Activated T-helper 17 cell treated with anti-CD3 and anti-CD28 coated beads, Interleukin-2, amount 50 U/mL, for 72 hours (primary cell): ENCODE measurements at places on chromosomes 6 and 20.
A peak's percentile ranks its signal among the peaks of the same experiment; 100 is the strongest.

GRCh38 chr6:37160922-37161778 is 8.8 kb upstream of the PIM1 start:
- ATAC-seq = no peak

DNA sequence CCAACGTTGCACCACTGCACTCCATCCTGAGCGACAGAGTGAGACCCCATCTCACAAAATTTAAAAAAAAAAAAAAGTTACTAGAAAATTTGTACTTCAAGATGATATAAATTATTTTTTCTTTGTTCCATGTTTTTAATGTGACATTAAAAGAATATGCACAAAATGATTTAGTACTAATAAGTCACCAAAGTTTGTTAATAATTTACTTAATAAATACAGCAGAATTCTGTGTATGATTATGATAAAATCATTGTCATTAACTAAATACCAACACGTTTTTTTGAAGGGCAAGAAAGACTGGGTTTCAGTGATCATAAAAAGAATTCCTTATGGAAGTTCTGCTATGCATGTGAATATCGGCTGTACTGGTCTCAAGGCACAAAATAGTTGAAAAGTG is 28.1 kb downstream of the GOPC start:
- no peak for ATAC-seq

- peak; percentile 59 for ATAC-seq
Measured at GRCh38 chr20:63639093-63639975, 12.4 kb upstream of the GMEB2 start.

- no peak for ATAC-seq
Measured at GRCh38 chr6:23510778-23511510, 615.1 kb upstream of the NRSN1 start.

GRCh38 chr6:124517339-124517738 is 444.9 kb upstream of the RNF217 start:
- no peak for ATAC-seq

GRCh38 chr20:48745330-48745729 is 82.5 kb downstream of the PREX1 start:
- no peak for ATAC-seq

- no peak for ATAC-seq
Measured at GRCh38 chr6:154848580-154848979, 115.4 kb downstream of the SCAF8 start.

DNA sequence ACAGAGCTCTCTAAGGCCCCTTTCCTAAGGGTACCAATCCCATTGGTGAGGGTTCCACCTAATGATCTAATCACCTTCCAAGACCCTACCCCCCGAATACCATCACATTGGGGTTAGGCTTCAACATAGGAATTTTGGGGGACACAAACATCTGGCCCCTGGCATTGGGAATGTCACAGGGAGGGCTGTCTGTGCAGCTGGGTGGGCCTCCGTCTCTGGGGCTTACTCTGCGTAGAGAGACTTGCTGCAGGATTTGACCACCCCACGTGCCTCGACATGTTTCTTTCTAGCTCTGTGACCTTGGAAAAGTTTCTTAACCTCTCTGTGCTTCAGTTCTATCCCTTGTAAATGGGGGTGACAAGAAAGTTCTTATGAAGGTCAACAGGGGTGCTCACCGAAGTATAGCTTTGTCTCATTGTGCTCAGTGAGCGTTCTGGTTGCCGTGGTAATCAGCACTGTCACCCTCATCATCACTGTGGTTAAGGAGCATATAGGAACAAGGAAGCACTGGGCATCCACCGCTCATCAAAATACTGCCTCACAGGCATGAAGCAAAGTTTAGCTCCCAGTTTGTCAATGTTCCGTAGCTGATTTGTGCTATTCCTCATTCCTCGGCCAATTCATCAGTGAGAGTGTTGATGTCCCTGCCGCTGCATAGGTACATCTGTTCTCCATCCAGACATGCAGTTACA is 152.8 kb downstream of the SYCP2 start:
- ATAC-seq = no peak

GRCh38 chr6:20919677-20920385 is 385.6 kb downstream of the CDKAL1 start:
- ATAC-seq = peak; percentile 94

DNA sequence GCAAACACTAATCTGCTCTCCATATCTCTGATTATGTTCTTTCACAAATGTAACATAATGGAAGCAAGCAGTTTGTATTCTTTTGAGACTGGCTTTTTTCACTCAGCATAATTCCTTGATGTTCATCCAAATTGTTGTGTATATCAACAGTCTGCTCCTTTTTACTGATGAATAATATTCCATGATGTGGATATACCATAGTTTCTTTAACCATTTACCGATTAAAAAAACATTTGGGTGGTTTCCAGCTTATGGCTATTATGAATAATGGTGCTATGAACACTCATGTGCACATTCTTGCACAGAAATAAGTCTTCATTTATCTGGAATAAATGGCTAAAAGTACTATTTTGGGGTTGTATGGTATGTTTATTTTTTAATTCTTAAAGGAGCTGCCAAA is 708.9 kb downstream of the RFPL4B start:
- no peak for ATAC-seq

DNA sequence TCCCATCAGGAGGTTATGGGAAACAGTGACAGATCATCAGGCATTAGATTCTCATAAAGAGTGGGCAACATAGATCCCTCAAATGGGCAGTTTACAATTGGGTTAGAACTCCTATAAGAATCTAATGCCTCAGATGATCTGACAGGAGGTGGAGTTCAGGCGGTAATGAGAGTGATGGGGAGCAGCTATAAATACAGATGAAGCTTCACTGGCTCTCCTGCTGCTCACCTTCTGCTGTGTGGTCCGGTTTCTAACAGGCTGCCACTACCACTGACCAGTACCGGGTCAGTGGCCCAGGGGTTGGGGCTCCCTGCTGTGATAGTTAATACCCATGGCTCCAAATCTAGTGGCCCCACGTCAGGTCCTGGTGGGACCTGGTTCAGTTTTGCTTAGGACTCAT is 135.7 kb downstream of the OR2B2 start:
- no peak for ATAC-seq

DNA sequence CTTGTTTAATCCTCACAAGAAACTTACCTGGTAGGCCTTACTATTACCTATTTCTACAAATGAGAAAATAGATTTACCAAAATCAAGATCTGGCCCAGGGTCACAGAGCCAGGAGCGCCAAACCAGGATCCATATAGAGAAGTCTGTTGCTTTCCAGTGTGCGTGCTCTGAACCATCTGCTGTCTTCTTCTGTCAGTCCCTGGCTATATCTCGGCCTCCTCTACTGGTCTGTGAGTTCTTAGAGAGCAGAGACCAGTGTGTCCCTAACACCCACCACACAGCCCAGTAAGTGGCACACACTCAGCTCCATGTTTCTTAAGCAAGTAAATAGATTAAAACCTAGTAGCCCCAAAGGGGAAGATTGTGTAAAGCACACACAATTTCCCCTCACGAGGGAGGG is 18.9 kb upstream of the ENPP5 start:
- no peak for ATAC-seq

DNA sequence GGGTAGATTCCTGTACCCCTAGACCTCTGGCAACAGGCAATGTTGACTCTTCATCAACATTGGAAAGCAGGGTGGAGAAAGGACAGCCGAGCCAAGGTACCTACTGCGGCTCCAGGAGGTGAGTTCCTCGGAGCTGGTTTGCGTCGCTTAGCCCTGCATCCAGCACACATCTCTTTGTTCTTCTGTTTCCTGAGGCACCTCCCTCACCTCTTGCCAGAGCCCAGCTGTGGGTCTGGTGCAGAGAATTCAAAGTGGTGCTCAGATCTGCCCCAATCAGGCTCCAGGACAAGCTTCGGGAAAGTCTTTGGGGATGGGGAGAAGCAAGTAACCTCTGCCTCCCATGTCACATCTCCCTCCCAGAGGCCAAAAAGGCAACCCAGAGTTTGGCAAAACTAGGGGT is 2.2 kb downstream of the KCNG1 start:
- no peak for ATAC-seq

- no peak for ATAC-seq
Measured at GRCh38 chr6:111884068-111884467, 10.8 kb upstream of the FYN start.

- no peak for ATAC-seq
Measured at GRCh38 chr6:156807028-156807427, 29.9 kb downstream of the ARID1B start.

GRCh38 chr6:138847884-138848283 is 52.0 kb downstream of the ECT2L start:
- no peak for ATAC-seq

- peak; percentile 94 for ATAC-seq
Measured at GRCh38 chr20:21548390-21549035, 34.6 kb upstream of the NKX2-2 start.

DNA sequence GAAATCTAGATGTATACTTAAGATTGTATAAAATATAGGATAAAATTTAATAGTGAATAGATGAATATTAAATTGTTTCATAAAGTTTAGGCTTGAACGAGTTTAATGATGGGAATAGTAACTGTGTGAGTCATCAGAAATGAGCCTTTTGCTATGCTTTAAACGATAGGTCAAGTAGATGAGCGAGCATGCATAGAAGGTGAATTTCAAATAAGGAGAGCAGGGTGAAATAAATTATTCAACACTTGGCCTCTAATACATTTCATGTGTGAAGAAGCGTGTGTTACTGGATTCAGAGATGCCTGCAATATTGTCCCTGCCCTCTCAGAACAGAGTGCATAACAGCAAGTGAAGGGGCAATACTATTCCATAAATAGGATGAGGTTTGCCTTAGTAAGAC is 74.4 kb upstream of the EYA4 start:
- ATAC-seq = no peak

- ATAC-seq = no peak
Measured at GRCh38 chr20:40744072-40744817, 55.2 kb upstream of the MAFB start.

GRCh38 chr6:150004101-150004782 is 21.1 kb downstream of the RAET1L start:
- ATAC-seq = no peak

DNA sequence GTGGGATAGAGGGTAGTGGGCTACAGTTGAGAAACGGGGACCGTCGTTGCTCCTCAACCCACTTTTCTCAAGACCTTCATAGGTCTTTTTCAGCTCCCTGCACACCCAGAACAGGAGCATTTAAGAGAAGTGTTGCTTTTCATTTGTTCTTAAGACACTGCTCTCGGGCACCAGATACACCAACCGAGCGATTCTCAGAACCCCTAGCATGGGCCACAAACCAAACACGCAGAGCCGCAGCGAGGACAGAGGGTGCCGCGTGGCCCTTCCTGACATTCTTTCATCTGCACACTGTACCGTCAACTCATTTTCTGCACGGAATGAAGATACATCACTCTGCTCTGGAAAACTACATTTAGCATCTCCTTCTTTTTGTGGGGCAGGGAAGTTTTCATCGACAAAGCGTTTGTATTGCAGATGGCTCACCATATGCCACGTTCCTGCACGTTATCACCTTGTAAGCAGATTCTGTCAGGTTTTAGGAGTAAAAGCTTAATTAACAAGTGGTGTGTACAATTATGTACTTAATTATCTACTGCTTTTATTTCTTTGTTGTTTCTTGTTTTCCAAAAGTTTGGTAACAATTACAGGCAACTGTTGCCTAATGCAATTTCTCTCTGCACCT is 70.4 kb upstream of the MLN start:
- ATAC-seq = no peak

GRCh38 chr20:10427060-10427692 is 6.8 kb downstream of the MKKS start:
- ATAC-seq = no peak

GRCh38 chr20:54843431-54843830 is 368.0 kb downstream of the DOK5 start:
- ATAC-seq = no peak

GRCh38 chr6:139529420-139529819 is 155.0 kb upstream of the CITED2 start:
- ATAC-seq = no peak

DNA sequence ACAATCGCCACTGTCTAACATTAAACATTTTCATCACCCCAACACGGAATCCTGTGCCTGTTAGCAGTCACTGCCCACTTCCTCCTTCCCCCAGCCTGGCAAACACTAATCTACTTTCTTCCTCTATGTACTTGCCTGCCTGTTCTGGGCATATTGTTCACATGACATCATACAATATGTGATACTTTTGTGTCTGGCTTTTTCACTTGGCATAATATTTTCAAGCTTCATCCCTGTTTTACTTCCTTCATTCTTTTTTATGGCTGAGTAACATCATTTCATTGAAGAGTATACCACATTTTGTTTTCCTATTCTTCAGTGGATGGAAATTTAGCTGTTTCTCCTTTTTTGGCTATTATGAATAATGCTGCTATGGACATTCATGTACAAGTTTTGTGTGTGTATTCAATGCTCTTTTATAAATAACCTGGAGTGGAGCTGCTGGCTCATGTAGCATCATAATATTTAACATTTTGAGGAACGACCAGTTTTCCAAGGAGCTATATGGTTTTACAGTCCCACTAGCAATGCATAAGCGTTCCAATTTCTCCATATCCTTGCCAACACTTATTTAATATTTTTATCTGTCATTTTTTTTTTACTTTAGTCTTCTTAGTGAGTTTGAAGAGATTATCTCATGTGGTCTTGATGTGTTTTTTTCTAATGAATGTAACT is 360.1 kb downstream of the HDGFL1 start:
- no peak for ATAC-seq

DNA sequence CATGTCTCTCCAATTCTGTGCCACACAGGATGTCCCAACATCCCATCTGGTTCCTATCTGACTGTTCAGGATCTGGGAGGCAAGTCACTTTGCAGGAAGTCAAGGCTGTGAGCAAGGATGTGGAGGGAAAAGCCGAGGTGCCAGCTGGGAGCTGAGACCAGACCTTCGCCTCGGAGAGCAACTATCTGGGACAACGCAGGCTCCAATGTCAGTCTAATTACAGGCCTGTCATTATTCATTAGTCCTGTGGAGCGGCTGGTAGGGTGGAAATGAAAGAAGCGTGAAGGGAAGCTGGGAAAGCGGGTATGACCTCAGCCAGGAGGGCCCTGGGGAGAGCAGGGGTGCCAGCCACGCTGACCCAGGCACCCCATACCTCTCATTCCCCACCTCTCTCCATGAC is 147.3 kb downstream of the UNC5CL start:
- no peak for ATAC-seq

DNA sequence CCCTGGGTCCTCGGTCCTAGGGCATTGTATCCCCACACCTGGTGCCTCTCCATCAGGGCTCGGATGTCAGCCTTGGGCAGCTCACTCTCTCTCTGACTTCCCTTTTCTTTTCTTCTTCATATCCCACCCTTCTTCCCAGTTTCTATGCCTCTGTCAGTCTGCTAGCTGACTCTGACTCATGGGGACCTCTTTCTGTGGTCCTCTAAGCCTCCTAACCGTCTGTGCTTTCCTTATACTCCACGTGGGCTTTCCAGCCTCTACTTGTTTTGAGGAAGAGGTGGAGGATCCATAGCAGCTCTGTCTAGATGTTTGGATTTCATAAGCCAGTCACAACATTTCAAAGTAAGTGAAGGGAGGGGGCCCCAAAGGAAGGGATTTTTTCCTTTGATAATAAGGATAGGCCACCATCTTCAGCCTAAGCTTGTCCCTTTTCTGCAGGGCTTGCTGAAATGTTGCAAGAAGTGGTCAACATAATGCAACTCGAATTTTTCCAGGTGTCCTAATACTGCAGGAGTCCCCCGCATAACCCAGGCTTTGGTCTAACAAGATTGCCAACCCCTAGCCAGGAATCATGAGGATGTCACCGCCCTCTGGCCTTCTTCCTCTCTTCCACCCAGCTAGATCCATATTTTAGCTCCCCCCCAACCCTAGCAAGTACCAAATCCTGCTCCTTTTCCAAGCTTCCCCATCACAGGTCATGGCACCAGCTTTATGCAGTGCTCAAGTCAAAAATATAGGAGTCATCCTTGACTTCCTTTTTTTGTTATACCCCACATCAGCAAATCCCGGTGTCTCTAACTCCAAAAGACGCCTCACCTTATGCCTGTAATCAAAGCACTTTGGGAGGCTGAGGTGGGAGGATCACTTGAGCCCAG is 8.7 kb upstream of the PLTP start:
- no peak for ATAC-seq
